Neural progenitor cell (in vitro differentiated cells): ENCODE measurements at places on chromosomes 16 and 17.

- no peak for DNase-seq
Observed at GRCh38 chr16:81975637-81976036, 35.6 kb downstream of the SDR42E1 start.

- DNase-seq, result no peak
Observed at GRCh38 chr17:41523787-41524186, 4.3 kb downstream of the KRT19 start.

DNA sequence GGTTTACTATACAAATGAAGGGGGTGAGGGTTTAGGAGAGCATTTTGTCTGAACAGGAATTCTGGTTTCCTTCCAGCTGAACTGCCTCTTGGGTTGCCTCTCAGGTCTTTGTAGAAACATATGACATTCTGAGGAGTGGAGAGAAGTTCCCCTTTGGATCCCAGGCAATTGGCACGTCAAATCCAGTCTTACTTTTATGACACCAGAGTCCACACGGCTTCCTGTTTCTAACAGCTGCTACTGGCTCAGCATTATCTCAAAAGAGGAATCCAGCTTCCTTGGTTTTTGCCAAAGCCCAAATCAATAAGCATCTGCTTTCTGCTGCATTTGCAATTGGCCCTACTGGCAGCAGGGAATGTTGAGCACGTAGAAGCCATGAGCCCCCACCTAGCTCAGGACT is 97.6 kb upstream of the FAM20A start:
- no peak for DNase-seq

- DNase-seq, result no peak
Observed at GRCh38 chr16:17470182-17470907, 415 bp downstream of the XYLT1 start.

GRCh38 chr17:60159479-60159866 is 9.7 kb downstream of the CA4 start:
- no peak for DNase-seq

DNA sequence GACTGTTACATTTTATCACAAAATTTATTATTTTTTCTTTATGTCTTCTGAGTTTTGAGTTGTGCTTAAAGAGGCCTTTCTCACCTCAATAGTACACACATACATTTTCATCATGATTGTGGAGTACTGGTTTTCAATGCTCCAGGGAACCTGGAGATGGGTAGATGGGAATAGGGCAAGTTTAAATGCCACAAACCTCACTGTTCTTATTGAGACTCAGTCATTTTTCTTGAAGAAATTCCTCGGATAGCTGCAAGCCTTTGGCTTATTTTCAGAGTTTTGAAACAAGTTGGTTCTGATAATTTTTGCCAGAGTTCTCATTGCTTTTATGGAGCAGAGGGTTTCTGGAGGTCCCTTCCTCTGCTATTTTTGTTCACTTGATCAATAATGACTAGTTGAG is 34.9 kb downstream of the EFCAB13 start:
- DNase-seq, result no peak

DNA sequence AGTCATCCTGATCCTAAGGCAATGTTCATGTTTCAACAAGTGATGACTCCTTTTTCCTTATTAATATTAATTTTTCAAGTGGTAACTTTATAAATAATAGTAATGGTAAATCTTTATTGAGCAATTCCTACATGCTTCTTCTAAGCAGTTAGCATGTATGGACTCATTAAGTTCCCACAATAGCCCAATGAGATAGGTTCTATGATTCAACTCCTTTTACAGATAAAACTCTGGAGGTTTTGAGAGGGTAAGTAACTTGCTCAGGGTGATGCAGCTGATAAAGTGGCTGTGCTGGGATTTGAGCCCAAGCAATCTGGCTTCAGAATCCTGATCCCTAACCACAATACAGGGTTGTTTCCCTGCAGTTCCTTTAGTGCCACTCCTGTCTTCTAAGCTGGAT is 25.3 kb downstream of the SLC47A1 start:
- DNase-seq, result no peak

- DNase-seq, result no peak
Observed at GRCh38 chr16:29993903-29994599, 1.4 kb downstream of the HIRIP3 start.

GRCh38 chr17:759964-760363 is 7.9 kb upstream of the GEMIN4 start:
- DNase-seq, result no peak

DNA sequence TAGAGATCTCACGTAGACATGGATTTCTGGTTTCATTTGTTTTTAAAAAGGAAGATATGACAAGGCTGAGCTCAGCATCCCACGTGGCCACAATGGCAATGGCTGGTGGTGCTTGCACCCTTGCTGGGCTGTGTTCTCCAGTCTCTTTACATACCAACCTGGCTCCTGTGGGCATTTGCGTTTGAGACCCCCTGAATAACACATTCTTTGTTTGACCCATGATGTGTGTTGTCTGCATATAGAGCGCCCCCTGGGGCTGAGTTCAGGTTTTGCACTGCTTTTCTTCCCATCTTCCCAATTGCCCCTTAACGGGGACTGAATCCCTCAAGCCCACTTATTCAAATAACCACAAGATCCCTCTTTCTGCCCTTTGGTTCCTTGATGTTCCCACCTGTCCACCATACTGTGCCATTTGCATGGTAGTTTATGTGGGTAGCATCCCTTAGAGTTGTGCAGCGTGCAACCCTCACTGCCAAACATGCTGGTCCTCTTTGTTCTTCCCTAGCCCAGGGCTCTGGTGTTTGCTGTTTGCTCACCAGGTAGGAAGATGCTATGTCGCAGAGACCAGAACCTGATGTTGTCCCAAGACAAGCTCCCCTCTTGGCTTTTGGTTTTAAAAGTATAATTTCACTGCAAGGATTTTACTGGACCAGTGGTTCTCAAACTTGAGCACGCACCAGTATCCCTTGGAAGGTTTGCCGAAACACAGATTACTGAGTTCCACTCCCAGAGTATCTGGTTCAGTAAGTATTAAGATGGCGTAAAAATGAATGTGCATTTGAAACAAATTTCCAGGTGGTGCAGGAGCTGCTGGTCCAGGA is 38.5 kb upstream of the NKD1 start:
- DNase-seq, result peak; percentile 63

DNA sequence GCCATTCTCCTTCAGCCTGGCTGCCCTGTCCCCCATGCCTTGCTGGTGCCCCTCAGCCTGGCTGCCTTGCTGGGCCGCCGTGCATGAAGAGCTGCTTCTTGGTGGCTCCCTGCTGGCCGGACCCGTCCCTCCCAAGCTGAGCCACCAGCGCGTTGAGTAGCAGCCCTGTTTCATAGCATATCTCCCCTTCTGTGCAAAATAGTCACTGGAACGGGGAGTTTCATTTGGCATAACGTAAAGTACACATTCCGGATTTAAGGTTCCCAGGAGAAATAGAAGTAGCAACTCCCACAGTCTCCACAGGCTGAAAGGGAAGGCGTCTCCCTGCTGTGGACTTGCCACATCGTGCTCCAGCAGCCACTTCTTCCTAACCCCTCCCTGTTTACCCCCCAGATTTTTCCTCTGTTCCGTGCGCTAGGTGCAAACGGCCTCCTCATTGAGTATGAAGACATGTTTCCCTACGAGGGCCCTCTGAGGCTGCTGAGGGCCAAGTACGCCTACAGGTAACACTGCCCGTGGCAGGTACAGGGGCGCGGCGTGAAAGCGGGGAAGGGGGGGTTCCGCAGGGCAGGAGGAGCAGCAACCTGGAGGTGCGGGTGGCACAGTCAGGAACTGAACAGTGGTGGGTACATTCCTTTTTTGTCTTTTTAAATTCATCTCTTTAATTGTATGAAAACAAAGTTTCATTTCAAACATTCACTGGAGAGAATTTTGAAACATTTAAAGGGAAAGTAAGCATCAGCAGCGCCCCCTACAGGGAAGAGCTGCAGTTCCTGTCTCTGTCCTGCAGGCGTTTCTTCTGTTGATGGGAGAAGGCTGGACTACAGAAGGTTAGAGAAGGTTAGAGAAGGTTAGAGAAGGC is 5.8 kb upstream of the OGFOD3 start:
- DNase-seq, result peak; percentile 74
